NCI-H1092 treated with DMSO at 0.1 percent for 48 hours (cell line): ENCODE measurements at places on chromosomes 12 and 14.

- DNase-seq, result no peak
These were observed 23.0 kb downstream of the LACRT start for GRCh38 chr12:54611715-54612149.

GRCh38 chr12:76523408-76523807, 36.2 kb downstream of the OSBPL8 start:
- no peak for DNase-seq

DNA sequence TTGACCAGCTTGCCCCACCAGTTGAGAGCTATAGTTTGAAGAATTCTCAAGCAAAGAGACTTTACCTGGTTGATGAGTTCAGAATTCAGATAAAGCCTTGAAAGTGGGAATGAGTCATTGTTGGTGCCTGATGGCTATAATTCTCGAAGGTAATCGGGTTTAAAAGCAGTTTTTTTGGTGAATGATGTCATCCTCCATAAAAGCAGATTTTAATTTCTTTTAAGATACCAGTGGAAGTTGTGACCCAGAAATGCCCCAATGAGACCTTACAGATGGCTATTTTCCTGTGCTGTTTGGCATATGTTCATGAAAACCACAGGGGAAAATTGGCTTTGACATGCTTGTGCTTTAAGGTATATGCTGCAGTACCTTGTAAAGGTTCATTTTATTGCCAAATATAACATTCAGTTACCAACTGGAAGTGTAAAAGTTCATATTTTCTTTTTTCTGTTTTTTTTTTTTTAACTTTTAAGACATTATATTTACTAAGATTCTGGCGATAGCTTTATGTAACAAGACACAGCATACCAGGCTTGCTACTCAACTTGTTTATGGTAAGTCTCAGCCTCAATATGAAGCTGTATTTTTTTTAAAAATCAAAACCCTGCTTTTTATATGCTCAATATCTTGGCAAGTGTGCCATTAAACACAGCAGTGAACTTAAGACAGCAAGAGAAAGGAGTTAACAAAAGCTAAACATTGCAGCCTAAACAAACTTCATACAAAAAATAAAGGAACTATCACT, 119.3 kb downstream of the LMNTD1 start:
- DNase-seq, result no peak

- no peak for DNase-seq
These were observed 16.5 kb downstream of the ITPK1 start for GRCh38 chr14:93099196-93099595.

DNA sequence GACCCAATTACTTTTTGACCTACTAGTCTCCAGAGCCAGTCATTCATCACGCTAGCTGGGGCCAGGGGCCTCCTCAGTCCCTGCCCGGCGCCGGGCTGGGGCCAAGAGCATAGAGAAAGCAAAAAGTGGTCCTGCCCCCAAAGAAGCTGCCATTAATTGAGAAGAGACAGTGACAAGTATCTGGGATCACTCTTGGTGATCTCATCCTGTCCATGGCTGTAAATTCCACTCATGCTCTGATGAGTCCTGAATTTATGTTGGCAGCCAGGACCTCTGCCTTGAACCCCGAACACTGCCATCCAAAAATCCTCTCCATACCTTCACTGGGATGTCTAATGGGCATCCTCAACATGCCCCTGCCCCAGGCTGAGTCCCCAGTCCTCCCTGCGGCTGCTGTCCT, 34.4 kb upstream of the DLK1 start:
- no peak for DNase-seq

DNA sequence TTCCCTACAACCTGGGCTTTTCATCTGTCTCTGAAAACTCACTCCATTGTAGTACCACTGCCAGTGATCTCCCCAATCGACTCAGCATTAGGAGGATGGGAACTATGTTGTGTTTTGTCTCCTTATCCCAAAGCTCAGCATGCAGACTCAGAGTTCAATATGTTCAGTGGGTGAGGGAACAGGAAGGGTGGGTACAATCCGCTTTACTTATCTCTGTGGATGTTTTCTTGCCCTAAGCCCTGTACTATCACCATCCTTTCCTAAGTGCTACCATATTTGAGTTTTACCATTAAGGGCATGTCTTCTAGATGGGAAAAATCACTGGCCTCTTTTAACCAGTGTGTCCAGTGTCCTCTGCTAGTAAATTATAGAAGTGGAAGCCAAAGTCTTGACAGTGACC, 107.1 kb downstream of the PPM1H start:
- DNase-seq, result no peak

GRCh38 chr14:63854330-63854729, 1.5 kb downstream of the SYNE2 start:
- DNase-seq, result peak; percentile 67

DNA sequence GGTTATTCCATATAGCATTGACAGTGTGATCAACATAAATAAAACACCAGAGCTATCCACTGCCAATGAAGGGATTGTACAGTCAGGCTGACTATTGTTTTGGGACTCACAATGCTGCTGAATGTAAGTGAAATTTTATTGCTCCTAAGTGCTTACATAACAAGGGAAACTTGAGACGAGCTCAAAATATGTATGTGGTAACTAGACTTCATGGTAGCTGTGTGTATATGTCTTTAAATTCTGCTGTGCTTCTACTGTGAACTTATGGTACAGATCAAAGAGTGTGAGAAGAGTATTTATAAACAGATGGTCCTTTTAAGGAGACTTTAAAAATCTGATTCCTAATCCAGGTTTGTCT, 6.9 kb downstream of the FLRT2 start:
- DNase-seq, result no peak

DNA sequence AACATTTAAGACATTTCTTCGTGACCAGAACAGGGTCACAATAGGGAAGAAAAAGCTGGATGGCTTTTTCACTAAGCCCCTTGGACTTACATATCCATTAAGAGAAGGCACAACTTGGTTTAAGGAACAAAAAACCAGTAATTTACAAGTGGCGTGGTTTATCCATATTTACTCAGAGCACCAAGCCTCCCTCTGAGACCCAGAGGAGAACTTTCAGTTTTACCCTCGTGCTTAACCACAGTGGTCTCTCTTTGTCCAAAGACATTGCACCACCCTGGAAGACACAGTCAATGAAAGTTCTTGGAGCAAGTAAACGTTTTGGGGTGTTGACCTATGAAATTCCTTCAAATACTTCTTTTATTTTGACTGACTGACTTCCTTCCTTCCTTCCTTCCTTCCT, 52.5 kb downstream of the SSPN start:
- no peak for DNase-seq

DNA sequence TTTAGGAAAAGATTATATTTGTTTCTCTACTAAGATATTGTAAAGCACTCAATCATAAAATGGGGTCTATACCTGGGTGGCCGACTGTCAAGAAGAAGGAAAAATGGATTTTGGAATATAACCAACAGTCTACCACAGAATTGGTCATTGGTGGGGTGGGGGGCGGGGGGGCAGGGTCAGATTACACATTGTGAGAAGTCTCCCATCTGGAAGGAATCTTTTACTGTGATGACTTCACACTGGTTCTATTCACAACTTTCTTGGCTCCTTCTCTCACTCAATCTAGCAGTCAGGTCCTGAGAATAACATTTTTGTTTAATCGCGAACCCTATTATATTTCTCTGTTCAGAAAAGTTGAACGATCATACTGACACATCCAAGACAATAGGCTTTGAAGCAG, 8.7 kb upstream of the CLEC4E start:
- DNase-seq, result no peak

GRCh38 chr14:91834571-91834970, 32.8 kb downstream of the TC2N start:
- DNase-seq, result no peak

- DNase-seq, result no peak
These were observed 9.6 kb downstream of the KLC1 start for GRCh38 chr14:103638594-103638993.

DNA sequence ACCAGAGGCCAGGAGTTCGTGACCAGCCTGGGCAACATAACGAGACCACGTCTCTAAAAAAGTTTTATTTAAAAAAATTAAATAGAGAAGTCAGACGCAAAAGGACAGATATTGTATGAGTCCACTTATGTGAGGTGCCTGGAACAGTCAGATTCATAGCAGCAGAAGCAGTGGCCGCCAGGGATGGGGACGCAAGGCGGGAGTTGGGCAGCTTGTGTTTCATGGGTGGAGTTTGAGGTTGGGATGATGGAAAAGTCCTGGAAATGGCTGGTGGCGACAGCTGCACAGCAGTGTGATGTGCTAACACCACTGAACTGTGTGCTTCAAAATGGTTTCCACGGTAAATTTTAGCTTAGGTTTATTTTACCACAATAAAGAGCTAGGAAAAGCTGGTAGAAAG, 57.6 kb upstream of the DDX11 start:
- DNase-seq, result no peak

DNA sequence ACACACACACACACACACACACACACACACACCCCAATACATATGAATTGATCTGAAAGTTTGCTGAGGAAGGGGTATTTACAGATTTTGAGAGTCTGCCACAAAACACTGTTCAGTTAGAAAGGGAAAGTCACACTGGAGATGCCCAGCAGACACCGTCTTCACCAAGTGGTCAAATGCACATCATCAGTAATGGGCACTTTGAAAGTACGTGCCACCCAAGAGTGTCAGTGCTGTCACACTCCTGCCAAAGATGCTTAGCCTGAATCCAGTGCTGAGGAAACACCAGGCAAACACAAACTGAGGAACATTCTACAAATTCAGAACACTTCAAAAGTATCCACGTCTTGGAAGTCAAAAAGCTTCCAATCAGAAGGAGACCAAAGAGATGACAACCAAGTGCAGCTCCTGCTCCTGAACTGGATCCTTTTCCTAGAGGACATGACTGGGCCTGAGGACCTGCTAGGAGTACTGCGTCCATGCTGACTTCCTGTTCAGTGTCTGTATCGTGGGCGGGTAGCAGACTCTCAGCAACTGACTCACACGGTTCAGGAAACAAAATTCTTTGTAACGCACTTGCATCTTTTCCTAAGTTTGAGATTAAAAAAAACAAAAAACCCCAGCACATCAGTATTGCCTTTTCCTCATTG, 18.6 kb downstream of the PSMC1 start:
- no peak for DNase-seq

GRCh38 chr14:71050227-71050823, 143.1 kb downstream of the PCNX1 start:
- peak; percentile 4 for DNase-seq

GRCh38 chr12:72753571-72753970, 481.4 kb downstream of the TRHDE start:
- DNase-seq, result no peak

- DNase-seq, result no peak
These were observed 14.3 kb upstream of the GTF2A1 start for GRCh38 chr14:81235096-81235495.

DNA sequence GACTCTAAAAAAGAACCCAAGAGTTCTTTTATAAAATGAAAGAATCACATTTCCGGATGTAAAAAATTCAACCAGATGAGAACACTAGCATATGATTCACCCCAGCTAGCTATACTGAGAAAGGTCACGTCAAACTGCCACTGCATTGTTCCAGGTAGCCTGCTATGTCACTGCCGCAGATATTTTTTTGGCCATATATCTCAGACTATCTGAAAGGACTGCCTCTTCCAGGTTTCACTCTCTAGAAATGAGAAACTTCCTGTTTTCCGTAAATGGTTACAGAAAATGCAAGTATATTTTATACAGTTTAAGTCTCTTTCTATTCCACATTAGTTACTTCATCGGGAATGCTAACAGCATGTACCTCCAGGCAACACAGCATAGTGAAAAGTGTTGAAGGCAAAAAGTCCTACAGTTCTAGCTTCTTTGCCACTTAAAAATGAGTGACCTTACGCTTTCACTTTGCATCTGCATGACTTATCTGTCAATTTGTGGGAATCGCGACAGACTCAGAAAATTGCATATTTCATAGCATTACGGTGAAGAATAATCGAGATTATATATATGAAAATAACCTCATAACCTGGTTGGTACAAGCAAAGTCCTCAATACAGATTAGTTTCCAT, 105.2 kb downstream of the MED13L start:
- no peak for DNase-seq

DNA sequence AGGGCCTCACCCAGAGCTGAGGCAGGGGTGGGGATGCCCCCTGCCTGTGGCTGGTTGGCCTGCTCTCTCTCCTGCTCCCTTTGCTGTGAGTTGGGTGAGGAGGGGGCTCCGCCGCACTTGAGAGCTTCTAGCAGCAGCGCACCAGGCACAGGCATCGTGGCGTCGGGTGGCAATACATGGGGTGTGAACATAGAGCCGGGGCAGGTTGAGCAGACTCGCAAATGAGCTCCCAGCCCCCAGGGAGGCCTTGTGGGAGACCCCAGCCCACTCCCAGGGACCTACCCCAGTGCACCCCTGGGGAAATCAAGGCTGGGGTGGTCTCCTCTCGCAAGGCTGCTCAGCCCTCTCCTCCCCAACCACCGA, 54.5 kb downstream of the KIF26A start:
- DNase-seq, result no peak

DNA sequence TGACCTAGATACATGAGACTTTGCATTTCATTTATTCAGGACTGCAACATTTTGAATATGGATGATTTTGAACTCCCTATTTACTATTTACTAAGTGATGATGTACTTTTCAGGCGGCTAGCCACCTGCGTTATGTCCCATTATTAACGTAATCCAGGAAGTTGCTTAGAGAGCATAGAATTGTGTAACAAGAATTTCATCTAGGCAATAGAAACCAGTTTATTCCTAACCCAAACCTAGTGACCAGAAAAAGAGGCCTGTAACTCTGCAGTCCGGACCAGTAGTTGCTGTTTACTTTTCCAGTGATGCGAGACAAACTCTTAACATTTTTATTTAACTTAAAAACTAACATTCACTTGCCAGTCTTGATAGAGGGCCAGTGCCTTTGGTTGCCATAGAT, 12.3 kb downstream of the NUDT4 start:
- no peak for DNase-seq

- no peak for DNase-seq
These were observed 206.5 kb downstream of the BCAT1 start for GRCh38 chr12:24742378-24742777.

DNA sequence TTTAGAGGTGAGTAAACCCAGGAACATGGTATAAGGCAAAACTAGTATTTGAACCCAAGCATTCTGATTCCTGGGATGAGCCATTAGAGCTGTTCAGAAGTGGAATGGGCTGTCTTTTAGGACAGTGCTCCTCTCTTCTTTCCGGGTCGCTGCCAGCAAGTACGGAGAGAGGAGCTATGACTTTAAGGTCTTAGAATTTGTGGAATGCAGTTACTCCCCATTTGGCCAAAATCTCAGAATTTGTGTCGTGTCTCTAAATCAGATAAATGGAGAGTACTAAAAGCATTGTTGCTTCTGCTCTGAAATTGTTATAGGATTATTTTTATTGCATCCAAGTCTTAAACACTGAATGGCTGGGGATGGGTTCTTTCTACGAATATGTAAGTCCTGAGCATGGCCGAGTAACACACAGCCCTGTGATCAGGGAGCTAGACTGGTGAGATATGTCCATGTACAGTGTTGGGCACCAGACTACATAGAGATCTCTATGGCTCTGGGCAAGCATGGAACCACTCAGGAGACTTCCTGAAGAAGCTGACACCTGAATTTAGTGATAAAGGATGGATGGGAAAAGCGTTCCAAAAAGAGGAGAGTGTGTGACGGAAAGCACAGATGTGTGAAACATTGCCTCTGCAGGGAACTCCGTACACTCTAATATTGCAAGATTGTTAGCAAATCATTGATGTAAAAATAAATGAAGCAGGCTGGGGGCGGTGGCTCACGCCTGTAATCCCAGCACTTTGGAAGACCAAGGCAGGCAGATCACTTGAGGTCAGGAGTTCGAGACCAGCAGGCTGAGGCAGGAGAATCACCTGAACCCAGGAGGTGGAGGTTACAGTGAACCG, 184.7 kb downstream of the SRGAP1 start:
- DNase-seq, result no peak
